Activated CD4-positive, alpha-beta T cell treated with anti-CD3 and anti-CD28 coated beads, Interleukin-2, amount 50 U/mL, for 16 hours (primary cell): ENCODE measurements at places on chromosomes 1 and 21.

- DNase-seq: no peak
These were observed 350.0 kb downstream of the USP25 start for GRCh38 chr21:16079830-16080229.

DNA sequence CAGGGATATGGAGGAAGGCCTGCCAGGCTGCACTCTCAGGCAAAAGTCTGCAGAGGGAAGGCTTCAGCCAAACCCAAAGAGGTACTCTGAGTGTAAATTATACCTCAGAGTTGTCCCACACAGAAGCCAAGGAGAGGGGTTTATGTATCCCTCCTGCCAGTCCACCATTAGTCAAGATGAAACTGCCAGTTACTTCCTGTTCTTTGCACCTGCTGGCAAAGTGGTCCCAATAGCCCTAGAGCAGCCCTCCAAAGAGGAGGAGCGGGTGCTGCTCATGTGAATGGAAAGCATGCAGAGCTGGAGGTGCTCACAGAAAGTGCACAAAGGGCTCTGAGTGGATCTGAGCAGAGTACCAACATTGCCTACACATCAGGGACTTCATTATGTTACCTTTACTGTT is 37.1 kb upstream of the MCOLN3 start:
- DNase-seq: no peak

DNA sequence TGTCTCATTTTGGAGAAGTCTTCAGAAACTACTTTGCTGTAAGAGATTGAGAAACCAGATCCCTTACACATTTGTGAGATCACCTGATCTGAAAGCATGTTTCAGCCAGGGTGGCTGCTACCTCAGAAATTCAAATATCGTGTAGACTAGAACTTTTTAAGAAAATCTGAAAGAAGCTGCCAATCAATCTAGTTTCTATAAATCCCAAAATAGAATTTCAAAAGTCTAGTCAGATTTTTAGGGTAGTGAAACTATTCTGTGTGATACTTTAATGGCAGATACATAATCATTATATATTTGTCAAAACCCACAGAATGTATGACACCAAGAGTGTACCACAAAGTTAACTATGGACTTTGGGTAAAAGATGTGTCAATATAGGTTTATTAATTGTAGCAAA is 79.9 kb upstream of the PLPPR5 start:
- no peak for DNase-seq

GRCh38 chr21:18917622-18918021 is 514.0 kb upstream of the TMPRSS15 start:
- DNase-seq: no peak

DNA sequence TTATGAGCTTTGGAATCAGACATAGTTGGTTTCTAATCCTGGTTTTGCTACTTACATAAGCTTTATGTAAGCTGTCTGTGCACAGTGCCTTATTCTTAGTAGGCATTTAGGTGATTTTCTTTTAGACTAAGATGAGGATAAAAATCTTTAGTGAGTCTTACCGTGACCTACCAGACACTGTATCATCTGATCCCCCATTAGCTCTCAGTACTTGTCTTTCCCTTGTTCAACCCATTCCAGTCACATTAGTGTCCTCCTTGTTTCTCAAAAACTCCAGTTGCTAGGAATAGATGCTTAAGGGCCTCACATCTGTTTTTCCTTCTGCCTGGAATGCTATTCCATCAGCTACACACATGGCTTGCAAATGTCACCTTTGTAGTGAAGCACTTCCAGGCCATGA is 18.8 kb downstream of the PPP1R12B start:
- no peak for DNase-seq

DNA sequence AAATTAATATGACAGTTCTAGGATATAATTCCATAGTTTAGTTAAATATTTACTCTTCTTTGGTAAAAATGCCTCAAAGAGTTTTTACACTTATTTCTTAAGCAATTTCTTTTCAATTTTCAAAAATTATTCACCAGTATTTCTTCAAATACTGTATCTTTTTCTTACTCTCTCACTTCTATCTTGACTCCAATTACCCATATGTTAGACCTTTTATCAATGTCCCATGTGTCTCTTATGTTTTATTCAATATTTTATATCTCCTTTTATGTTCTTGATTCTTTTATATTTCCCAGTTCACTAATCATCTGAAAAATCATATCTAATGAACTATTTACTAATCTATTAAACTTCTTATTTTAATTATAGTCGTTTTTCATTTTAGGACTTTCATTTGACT is 11.5 kb upstream of the LRIF1 start:
- DNase-seq: no peak

- DNase-seq: no peak
These were observed 681.1 kb downstream of the LTN1 start for GRCh38 chr21:28311411-28312190.

GRCh38 chr1:156750711-156751450 is 594 bp downstream of the HDGF start:
- DNase-seq: no peak

DNA sequence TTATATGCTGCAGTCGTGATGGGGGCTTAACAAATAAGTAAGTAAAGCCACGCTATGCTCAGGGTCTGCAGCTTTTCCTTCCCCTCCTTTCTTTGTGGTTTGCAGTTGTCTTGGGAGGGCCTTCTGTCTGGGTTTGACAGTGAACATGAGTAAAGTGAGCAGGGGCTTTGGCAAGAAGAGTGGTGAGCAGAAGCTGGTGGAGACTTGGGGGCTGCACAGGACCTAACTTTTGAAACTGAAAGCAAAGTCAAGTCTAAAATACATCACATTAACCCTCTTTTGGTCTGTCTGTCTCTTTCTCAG is 368.6 kb upstream of the VAMP3 start:
- no peak for DNase-seq

- DNase-seq: no peak
These were observed 463 bp upstream of the PRRC2C start for GRCh38 chr1:171484760-171485374.

- no peak for DNase-seq
These were observed 149.5 kb upstream of the SPAG17 start for GRCh38 chr1:118334506-118334905.

- DNase-seq: no peak
These were observed 581.8 kb downstream of the PLPP3 start for GRCh38 chr1:55997536-55997935.

- DNase-seq: no peak
These were observed 344.3 kb downstream of the MATN1 start for GRCh38 chr1:30378991-30379581.

GRCh38 chr1:77310924-77311323 is 29.1 kb downstream of the AK5 start:
- DNase-seq: no peak

DNA sequence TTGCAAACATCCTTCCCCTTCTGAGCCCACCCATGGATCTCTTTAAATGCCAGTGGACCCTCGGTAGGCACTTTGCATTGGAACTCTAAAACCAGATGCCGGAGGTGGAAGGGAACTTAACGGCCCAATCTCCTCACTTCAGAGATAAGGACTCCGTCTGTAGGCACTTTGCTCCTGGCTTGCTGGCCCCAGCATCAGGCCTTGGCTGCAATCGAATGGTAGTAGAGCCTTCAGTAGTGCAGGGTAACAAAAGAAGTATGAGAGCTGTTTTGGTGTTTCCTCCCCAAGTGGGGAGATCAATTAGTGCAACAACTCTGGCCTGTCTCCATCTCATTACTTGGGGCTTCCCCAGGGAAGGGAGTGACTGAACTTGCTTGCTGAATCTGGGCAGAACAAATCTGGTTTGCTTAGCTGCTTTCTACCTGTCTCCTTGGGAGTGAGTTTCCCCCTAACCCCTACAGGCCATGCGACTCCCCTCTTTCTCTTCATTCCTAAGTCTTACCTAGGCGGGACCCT is 70.8 kb downstream of the TENT5C start:
- no peak for DNase-seq
